ENCODE measurements at places on chromosomes 4 and X.

DNA sequence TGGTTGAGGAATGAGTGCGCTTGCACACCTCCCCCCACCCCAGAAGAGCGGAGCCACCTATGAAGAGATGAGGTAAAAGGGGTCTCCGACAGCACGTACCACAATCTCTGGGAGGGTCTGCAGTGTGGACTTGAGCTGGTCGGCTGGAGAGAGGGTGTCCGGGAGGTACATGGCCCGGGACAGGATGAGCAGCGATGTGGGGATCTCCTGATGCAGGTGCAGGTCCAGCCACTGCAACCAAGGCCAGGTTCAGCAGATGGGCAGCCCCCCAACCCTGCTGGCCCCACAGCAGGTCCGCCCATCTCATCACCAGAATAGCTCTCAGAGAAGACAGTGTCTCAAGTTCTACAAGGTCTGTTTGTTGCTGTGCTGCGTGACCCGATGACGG, 30.4 kb downstream of the FGFR3 start:
- DNase-seq = no peak

- no peak for DNase-seq
These were observed 207.9 kb upstream of the KLF3 start for GRCh38 chr4:38456096-38456495.

DNA sequence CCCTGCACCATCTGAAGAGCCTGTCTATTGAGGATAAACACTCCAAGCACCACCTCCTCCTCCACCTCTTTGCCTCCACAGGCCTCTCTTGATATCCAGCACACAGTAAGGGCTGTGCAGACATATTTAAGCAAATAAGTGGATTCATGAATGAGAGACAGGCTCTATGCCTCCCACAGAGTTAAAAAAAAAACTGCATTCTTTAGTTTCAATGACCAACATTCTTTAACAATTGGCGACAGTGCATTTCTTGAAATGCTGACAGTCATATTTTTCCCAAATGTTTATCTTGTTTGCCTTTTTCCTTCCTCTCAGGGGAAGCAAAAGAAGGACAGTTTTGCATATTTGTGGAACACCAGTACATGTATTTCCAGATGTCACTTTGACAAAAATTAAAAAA, 38.6 kb downstream of the MXRA5 start:
- no peak for DNase-seq

GRCh38 chr4:26105337-26105736, 191.3 kb downstream of the SMIM20 start:
- no peak for DNase-seq

DNA sequence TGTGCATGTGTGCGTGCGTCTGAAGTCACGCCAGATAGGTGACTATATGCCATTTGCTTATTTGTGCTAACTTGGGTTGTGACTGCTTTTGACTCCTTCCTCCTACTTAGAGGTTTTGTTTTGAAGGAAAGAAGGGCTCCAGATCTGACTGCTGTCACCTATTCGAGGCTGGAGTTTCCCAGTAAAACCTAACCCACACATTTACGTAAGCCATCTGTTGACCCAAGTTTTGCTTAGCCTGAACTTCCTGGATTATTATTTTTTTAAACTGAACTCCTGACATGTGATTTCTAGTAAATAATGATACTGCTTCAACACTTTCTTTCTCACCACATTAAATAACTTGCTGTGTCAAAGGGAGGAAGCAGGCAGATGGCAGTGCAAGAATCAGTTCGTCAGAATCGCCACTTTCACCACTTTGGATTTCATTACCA, 41.5 kb downstream of the DTHD1 start:
- DNase-seq = peak; percentile 24
